H1 (cell line): ENCODE measurements at places on chromosomes 1 and 21. TPM values are rescaled to one million over a fixed set of nuclear protein-coding genes. Genes with fewer than 3 reads are reported as not detected.
A peak's percentile ranks its signal among the peaks of the same experiment; 100 is the strongest.

DNA sequence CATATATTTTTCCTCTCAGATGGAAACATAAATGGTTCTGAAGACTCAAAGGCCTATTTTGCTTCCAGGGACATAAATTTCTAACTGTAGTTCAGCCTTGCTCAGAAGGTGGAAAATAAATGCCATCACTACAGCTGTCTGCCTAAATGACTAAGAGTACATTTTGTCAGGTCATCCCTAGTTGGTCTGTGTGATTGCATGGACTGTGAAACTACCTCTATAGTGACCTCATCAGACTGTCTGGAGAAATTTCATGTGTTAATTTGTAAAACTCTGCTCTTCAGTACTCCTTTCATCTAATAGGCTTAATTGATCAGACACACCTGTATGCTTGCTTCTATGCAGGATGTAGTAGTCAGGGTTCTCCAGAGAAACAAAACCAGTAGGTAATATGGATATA lies 886.9 kb downstream of the AMY1C start:
- no peaks in the 10 kb centered on the region for H3K27me3 ChIP-seq
- no peak for DNase-seq
- no peak overlapping the region for H3K27ac ChIP-seq
- H3K4me3 ChIP-seq, result no peak overlapping the region

ERICH3 gene
- not detected in 2 replicates for total RNA-seq

DNA sequence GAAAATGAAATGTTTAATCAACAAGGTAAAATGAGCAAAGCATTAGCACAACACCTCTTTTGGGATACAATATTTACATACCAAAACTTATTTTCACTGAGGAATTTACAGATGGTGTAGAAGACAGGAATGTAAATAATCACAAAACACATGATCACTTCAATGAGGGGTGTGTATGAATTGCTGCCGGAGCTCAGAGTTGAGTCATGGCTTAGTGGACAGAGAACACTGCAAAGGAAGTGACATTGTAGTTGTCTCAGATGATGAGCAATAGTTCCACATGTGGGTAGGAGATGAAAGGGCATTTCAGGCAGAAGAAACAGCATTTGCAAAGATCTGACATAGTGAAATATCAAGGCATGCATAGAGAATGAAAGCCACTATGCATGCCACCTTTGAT lies 5.6 kb upstream of the KPRP start:
- H3K4me3 ChIP-seq, result no peak overlapping the region
- H3K36me3 ChIP-seq, result no peaks in the 10 kb centered on the region
- H3K27ac ChIP-seq, result no peak overlapping the region

- H3K4me3 ChIP-seq, result peak overlapping the region; percentile 100
- H3K4me1 ChIP-seq, result no peaks in the 10 kb centered on the region
- peak overlapping the region; percentile 91 for H3K27ac ChIP-seq
- H3K27me3 ChIP-seq, result no peaks in the 10 kb centered on the region
- DNase-seq, result no peak
Observed at GRCh38 chr1:32394890-32395432, 720 bp upstream of the BSDC1 start.

DNA sequence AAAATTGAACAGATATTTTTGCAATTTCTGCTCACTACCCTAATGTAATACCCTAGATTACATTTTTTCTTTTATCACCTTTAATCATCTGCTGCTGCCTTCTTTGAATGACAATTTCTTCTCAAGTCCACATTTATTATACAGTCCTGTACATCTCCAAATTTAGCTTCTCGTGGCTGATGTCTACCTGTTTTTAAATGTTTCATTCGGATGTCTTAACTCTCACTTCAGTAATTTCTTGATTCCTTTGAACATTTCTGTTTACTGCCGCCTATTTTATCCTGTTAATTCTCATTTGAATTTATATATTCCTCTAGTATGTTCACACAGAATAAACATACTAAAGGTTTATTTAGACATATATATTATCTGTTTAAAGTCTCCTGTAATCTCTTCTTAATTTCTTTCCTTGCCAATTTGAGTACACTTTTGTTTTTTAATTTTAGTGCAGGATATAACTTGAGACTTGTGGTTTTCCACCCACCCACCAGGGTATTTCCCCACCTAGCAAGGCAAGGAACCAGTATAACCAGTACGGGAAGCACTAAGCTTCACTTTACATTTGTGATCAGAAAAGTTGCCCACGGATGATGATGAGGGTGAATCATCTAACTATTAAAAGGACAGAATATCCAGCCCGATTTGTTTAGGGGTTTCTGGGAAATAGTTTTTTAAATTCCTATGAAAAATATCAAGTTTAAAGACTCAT lies 12.7 kb downstream of the INSL5 start:
- no peaks in the 10 kb centered on the region for H3K36me3 ChIP-seq
- no peaks in the 10 kb centered on the region for H3K4me1 ChIP-seq
- H3K27me3 ChIP-seq, result no peaks in the 10 kb centered on the region
- no peak overlapping the region for H3K4me3 ChIP-seq
- H3K27ac ChIP-seq, result no peak overlapping the region

GRCh38 chr1:35580949-35581388 lies 7.9 kb downstream of the TFAP2E start:
- no peak overlapping the region for H3K27ac ChIP-seq
- peaks cover 32% of the 10 kb centered on the region for H3K27me3 ChIP-seq
- no peak for DNase-seq
- H3K4me3 ChIP-seq, result no peak overlapping the region
- H3K4me1 ChIP-seq, result peaks cover 6% of the 10 kb centered on the region
- H3K36me3 ChIP-seq, result no peaks in the 10 kb centered on the region

DNA sequence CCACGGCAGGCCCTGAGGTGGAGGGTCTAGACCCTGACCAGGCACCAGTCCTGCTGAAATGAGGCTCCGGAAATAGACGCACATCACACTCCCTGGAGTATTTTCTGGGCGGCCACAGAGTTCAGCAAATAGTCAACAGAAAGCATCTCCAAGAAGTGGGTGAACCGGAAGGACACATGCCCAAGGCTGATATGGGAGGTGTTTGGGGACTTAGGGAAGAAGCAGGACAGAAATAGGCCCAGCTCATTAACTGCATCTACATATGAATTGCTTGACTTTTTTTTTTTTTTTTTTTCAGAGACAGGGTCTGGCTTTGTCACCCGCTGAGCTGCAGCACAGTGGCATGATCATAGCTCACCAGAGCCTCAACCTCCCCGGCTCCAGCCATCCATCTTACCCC lies 36.5 kb upstream of the GPR157 start:
- peaks cover 14% of the 10 kb centered on the region for H3K4me1 ChIP-seq
- no peaks in the 10 kb centered on the region for H3K36me3 ChIP-seq
- DNase-seq, result no peak
- no peak overlapping the region for H3K27ac ChIP-seq

DNA sequence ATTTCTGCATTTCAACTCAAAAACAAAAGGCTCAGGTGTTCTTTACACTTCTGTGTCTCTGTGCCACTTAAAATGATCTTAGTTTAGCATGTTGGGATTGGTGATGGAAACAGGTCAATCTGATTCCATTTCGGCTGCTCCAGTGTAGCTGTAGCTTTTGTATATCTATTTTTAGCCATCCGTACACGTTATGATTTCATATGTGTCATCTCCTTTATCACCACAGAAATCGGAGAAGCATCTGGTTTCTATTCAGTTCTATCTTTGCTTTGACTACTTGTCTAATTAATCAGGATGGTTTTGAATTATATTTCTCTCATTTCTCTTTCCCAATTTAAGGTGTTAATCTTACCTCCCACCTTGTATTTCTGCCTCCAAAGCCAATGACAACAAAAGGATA lies 41.1 kb downstream of the RGS21 start:
- DNase-seq, result no peak
- H3K4me3 ChIP-seq, result no peak overlapping the region
- no peaks in the 10 kb centered on the region for H3K27me3 ChIP-seq
- no peak overlapping the region for H3K27ac ChIP-seq

TEX38 gene
- total RNA-seq, result not detected in 2 replicates

GRCh38 chr1:151085953-151086559 lies 15.5 kb downstream of the GABPB2 start:
- no peak overlapping the region for H3K4me3 ChIP-seq
- no peaks in the 10 kb centered on the region for H3K36me3 ChIP-seq
- no peaks in the 10 kb centered on the region for H3K27me3 ChIP-seq
- H3K4me1 ChIP-seq, result no peaks in the 10 kb centered on the region
- H3K27ac ChIP-seq, result no peak overlapping the region

- no peak overlapping the region for H3K4me3 ChIP-seq
- no peak overlapping the region for H3K27ac ChIP-seq
- no peaks in the 10 kb centered on the region for H3K27me3 ChIP-seq
- H3K36me3 ChIP-seq, result no peaks in the 10 kb centered on the region
- DNase-seq, result no peak
Observed at GRCh38 chr1:207850621-207851407, 60.1 kb downstream of the CD34 start.

PLPPR4 gene
- total RNA-seq, result 2.2 TPM in 2 replicates
